T-cell (primary cell): ENCODE measurements at places on chromosomes 4 and X. TPM values are rescaled to one million over a fixed set of nuclear protein-coding genes. Genes with fewer than 3 reads are reported as not detected.

GRCh38 chrX:78922754-78923153 is 22.4 kb upstream of the P2RY10 start:
- no peak for DNase-seq
- H3K27me3 ChIP-seq: no peaks in the 10 kb centered on the region
- no peaks in the 10 kb centered on the region for H3K4me1 ChIP-seq

GRCh38 chrX:68146054-68146453 is 287.2 kb downstream of the OPHN1 start:
- H3K4me1 ChIP-seq: no peaks in the 10 kb centered on the region
- no peaks in the 10 kb centered on the region for H3K27me3 ChIP-seq
- no peak overlapping the region for H3K4me3 ChIP-seq
- H3K27ac ChIP-seq: no peak overlapping the region
- no peaks in the 10 kb centered on the region for H3K36me3 ChIP-seq

DNA sequence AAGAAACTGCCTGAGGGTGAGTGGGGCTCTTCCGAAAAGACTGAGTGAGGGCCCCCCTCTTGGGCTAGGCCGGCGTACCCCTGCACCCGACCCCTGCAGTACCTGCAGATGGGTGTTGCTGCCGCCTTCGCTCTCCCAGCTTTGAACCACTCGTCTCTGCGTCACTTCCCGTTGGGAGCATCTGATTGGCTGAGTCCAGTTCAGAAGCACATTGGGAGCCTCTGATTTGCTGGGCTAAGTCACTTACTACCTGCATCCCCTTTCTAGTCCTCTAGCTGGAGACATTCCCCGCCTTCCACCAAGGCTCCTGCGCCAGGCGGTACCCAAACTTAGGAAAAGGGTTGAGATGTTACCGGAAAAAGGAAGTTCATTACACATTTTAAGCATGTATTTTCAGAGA is 20.4 kb upstream of the WWC2 start:
- H3K27me3 ChIP-seq: no peaks in the 10 kb centered on the region
- H3K4me1 ChIP-seq: no peaks in the 10 kb centered on the region
- no peak overlapping the region for H3K4me3 ChIP-seq
- no peak for DNase-seq

GRCh38 chr4:61373901-61374440 is 173.8 kb downstream of the ADGRL3 start:
- no peaks in the 10 kb centered on the region for H3K4me1 ChIP-seq
- H3K36me3 ChIP-seq: no peaks in the 10 kb centered on the region
- DNase-seq: no peak
- no peak overlapping the region for H3K4me3 ChIP-seq
- H3K27ac ChIP-seq: no peak overlapping the region
- H3K27me3 ChIP-seq: no peaks in the 10 kb centered on the region

GRCh38 chr4:84901740-84902281 is 64.7 kb downstream of the WDFY3 start:
- H3K27ac ChIP-seq: no peak overlapping the region
- no peak overlapping the region for H3K4me3 ChIP-seq
- no peaks in the 10 kb centered on the region for H3K27me3 ChIP-seq
- DNase-seq: no peak
- H3K4me1 ChIP-seq: no peaks in the 10 kb centered on the region

The SPATA4 gene
- not detected for total RNA-seq

The FRMPD4 gene
- not detected for total RNA-seq
